ENCODE measurements at places on chromosomes 5 and 9.

GRCh38 chr9:112050544-112051475, 124.3 kb downstream of the SUSD1 start:
- no peak for DNase-seq

- no peak for DNase-seq
Measured at GRCh38 chr9:2378266-2378665, 243.3 kb upstream of the VLDLR start.

- no peak for DNase-seq
Measured at GRCh38 chr9:10252174-10252573, 360.6 kb downstream of the PTPRD start.

DNA sequence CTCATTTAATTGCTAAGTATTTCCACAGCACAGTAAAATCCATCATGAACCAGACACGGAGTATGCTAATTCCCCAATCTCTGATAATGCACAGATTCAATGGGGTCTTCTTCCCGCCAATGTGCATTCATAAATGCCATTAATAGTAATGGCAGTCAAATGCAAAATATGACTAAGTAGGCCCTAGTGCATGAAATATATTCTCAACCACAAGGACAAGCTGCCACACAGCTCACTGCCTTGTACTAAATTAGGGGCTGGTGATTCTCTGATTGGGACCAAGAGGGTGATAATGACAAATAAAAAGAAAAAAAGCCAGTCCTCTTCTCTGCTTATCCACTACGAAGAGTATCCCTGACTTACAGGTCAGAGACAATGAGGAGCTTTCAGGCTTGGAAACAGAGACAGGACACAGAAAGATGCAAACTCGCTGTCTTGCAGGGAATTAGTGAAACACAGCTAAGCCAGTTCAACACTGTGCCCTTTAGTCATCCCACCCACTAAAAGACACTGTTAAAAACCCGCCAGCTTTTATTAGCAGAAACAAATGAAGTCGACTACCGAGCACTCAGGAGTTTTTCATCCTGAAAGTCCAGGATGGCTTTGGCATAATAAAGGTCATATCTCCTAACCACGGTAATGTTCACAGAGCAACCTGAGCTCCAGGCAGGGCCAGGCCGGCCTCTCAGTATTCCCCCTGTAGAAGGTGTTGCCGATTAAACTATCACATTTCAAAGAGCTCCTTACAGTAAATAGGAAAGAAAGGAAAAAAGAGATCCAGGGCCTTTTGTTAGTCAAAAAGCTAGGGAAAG, 148.1 kb downstream of the EBF1 start:
- DNase-seq, result no peak

GRCh38 chr9:89346696-89347095, 28.4 kb downstream of the SECISBP2 start:
- DNase-seq, result no peak

- no peak for DNase-seq
Measured at GRCh38 chr5:76811214-76811613, 7.6 kb upstream of the F2RL1 start.

DNA sequence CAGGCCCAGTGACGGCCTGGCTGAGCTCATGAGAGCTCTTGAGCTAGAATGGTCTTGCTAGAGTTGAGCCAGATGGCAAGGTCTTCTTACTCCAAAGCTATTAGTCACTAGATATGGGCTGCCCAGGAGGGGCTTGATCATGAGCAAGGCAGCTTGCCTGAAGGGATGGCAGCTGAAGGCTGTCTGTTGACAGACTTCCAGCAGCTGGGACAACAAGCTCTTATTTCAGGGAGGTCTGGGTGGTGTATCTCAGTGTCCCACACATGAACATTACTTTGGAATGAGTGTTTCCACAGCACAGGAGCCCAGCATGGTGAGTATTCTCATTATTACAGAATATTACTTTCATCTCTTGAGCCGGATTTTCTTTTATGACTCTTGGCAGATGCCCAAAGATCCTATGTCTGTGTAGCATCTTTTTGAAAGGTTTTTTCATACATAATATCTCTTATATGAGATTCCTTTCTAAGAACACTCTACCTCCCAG, 414.1 kb downstream of the ARHGEF28 start:
- no peak for DNase-seq

DNA sequence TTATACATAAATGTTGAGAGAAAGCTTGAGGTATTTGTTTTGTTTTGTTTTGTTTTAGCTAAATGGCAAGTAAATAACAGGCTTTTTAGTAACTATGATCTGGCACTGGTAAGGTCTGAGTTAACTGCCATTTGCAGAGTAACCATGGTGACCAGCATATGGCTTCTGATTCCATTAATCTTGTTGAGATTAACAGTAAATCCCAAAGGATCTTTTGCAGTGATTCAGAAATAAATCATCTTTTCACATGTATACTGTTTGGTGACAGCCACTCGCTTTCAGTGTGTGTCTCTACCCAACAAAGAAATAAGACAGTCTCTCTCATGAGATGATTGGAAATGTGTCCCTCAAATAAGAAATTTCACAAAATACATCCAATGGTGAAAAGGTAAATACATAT, 235.6 kb downstream of the RAB3C start:
- no peak for DNase-seq

- no peak for DNase-seq
Measured at GRCh38 chr5:132103969-132104391, 30.4 kb downstream of the CSF2 start.

- DNase-seq, result no peak
Measured at GRCh38 chr5:32392039-32392438, 52.5 kb downstream of the ZFR start.

- DNase-seq, result no peak
Measured at GRCh38 chr9:79687131-79687447, 115.3 kb downstream of the TLE4 start.

- DNase-seq, result no peak
Measured at GRCh38 chr5:65184780-65185179, 296.9 kb downstream of the ADAMTS6 start.

DNA sequence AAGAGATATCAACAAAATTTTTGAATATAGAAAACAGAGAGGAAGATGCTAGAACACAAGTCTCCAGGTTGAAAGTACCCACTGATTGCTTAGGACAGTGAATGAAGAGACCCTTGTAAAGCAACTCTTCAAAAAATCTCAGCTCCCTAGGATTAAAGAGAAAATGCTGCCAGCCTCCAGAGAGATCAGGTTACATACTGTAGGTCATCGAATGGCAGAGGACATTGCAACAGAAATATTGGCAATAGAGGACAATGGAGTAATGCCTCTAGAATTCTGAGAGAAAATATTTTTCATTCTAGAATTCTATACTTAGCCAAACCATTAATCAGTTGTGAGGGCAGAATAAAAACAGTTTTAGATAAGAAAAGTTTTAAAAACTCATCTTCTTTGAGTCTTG, 43.1 kb upstream of the ELL2 start:
- DNase-seq, result no peak

DNA sequence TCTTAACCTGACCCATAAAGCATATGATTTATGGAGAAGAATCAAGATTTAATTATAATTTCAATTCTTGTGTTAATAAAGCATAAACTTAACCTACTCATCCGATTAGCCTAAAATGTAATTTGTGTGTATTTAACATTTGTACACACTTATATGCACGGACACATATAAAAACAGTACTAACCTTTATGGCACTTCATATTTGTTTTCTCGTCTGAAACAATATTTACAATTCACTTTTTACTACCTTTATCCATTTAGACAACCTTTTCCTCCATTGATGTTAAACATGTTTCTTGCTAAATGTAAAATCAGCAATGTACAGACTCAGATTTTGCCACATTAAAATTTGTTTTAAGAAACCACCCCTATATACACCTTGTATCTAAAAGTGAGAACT, 22.8 kb downstream of the MEGF10 start:
- DNase-seq, result no peak

GRCh38 chr5:170503990-170504596, at the start of gene KCNIP1:
Gene KCNIP1 (plus strand): TSS chr5:170504020.
- DNase-seq, result no peak

DNA sequence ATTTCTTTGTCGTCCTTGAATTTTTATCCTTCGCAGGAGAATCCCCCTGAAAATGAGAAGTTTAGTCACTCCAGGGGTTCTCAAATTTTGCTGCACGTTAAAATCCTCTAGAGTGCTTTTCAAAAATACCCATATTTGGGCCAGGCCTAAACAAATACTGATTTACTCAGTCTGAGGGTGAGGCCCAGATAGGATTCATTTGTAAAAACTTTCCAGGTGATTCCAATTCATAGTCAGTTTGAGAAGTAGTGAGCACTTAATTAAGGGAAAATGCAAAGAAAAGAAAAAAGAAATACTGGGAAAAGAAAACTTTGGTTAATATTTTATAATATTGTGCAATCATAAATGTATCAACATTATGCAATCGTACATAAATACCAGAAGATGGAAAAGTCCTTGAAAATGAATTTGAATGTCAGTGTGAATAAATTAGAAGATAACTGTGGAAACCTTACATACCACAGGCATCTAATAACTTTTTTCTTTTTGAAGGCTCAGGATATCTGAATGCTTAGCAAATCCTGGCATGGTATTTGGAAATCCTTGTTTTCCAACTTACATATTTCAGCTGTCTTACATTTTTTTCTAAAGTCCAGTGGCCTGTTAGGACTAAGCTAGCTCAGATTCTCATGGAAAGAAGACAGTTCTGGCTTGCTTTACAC, 116.5 kb upstream of the DAPK1 start:
- DNase-seq, result no peak

GRCh38 chr5:72209147-72210115, 102.2 kb downstream of the MAP1B start:
- DNase-seq, result no peak

DNA sequence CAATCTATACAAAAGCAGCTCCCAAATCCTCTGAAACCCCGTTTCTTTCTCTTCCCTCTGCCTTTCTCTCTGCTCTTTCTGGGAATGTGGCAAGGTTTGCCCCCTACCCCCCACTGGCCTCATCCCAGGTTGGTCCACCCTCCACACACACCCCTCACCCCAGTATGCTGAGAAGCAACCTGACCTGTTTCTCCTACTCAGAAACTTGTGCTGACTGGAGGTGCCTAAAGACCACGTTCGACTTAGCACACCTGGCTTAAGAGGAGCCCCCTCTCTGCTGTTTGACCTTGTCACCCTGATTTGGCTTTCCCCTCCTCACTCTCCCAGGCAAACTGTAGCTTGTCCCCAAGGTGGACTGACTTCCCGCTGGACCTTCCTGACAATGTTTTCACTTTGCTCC, 1.1 kb upstream of the SEPTIN8 start:
- no peak for DNase-seq

DNA sequence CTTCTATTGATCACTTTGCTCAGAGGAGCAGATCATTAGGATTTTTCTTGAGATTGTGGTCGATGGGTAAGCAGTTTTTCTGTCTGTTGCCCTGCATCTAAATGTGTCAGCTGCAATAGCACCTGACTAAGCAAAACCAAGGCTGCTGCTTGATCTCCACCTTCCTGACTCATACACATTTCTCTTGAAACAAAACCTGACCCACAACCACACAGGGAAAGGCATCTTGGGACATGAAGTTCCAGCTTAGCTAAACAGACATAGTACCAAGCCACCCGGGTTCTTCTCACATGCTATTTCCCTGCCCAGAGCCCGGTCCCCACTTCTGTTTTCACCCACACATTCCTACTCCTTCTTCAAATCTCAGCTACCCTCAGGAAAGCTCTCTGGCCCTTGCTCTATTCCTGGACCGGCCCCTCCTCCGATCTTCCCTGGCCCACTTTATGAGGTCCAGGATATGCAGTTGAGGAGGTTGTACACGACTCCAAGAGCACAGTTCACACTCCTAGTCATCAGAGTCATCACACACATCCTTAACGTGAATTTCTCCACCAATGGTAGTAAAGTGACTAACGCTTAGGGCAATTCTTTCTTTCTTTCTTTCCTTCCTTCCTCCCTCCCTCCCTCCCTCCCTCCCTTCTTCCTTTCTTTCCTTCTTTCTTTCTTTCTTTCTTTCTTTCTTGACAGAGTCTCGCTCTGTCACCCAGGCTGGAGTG, 16.0 kb upstream of the ZBTB43 start:
- no peak for DNase-seq
